ENCODE measurements at places on chromosomes 11 and 22.
A peak's percentile ranks its signal among the peaks of the same experiment; 100 is the strongest.

DNA sequence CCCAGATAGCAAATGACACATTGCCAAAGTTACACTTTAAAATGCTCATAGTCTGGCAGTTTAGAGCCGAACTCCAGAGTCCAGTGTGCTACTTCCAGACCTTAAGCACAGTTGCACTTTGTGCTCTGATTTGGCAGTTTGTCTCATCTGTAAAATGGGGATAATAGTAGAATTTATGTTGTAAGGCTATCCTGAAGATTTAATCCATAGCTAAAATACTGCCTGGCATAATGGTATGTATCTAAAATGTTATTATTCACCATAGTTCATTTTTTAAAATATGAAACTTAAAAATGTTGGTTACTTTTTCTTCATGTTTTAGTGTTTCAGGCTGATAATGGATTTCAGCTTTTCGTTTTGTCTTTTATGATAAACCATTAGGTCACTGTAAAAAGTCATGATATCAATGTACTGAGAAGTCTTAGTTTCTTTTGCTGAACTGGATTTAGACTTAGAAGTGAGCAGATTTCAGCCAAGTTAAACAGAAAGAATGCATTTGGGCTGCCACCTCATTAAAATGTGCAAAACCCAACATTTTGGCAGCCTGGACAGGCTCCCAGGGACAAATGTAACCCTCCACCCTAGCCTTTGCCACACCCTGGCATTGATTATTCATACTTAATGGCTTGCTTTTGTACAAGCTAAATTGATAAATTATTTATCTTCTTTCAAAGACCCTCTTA is 933 bp downstream of the OLFML1 start:
- DNase-seq = no peak

DNA sequence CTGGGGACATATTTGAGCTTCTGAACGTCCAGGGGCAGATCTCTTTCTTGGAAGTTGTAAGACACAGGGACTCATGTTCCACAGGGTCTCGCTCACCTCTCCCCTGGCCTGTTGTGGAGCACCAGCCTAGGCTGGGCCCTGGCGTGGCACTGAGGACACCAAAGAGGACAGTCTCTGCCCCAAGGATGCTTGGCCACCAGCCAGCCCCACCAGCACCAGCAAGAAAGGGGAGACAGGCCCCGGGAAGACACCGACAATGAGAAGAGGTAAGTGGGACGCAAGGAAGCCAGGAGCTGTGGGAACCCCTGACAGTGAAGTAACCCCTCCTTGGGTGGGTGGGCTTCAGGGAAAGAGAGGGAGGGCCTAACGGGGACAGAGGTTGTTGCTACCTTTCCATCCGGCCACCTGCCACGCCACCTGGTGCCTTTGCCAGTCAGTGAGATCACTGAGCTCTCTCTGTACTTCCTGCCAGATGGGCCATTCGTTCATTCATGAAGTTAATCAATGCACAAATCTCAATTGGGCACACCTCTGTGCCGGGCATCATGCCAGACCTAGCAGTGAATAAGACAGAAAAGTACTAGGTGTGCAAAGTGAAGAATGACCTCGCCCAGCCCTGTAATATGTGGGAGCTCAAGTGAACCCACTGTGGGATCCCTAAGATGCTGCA is 11.1 kb downstream of the APOL5 start:
- DNase-seq = no peak

DNA sequence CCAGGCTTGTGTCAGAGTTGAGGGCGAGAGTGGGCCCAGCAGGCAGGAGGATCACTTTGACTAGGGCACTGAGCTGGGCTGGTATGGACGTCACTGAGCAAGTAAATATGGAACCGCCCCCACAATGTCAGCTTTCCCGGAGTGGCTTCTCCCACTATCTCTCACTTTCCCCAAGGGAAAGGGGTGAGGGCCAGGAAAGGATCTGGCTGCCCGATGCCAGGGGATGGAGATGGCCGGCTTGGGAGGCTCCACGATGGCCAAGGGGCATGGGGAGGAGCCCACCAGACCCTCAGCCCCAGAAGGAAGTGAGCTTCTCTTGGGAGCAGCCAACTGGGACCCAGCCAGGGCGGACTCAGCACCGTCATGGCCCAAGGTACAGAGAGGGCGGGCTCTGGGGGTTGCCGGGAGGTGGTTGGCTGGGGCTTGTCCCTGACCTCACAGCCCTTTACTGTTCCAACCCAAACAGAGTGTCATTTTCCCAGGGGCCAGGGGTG is 8.7 kb downstream of the PRDM11 start:
- DNase-seq = no peak

DNA sequence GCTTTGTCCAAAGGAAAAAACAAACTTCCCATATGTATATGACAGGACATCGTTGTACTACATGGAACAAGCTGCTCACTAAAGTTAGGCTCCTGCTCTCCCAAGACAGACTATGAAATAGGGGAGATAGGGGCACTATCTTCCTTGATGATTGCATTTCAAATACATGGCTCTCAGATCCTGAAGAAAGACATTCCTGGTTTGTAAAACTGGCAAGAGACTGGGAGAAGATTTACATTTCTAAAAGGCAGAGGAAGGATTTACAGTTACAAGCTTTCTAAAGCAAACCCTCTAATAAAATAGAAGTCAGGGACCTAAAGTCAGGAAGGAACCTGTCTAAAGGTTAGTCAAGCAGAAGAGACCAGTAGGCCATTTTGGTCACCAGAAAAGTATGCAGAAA is 103.7 kb downstream of the SLC17A6 start:
- no peak for DNase-seq

DNA sequence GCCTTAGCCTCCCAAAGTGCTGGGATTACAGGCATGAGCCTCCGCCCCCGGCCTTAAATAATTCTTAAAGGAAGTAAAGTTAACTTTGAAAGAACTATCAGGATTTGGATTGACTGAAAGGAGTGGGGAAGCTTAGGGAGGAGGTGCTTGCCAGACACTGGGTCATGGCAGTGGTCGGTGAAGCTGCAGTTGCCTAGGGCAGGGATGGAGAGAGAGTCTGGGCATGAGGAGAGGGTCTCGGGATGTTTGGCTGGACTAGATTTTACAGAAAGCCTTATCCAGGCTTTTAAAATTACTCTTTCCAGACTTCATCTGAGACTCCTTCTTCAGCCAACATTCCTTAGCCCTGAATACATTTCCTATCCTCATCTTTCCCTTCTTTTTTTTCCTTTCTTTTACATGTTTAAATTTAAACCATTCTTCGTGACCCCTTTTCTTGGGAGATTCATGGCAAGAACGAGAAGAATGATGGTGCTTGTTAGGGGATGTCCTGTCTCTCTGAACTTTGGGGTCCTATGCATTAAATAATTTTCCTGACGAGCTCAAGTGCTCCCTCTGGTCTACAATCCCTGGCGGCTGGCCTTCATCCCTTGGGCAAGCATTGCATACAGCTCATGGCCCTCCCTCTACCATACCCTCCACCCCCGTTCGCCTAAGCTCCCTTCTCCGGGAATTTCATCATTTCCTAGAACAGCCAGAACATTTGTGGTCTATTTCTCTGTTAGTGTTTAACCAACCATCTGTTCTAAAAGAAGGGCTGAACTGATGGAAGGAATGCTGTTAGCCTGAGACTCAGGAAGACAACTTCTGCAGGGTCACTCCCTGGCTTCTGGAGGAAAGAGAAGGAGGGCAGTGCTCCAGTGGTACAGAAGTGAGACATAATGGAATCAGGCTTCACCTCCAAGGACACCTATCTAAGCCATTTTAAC is at the start of gene NNMT:
NNMT (plus strand) TSS at position 724 of the 929 bp plus-strand sequence; CDS start at position 882, 158 bp downstream.
- peak; percentile 99 for DNase-seq

DNA sequence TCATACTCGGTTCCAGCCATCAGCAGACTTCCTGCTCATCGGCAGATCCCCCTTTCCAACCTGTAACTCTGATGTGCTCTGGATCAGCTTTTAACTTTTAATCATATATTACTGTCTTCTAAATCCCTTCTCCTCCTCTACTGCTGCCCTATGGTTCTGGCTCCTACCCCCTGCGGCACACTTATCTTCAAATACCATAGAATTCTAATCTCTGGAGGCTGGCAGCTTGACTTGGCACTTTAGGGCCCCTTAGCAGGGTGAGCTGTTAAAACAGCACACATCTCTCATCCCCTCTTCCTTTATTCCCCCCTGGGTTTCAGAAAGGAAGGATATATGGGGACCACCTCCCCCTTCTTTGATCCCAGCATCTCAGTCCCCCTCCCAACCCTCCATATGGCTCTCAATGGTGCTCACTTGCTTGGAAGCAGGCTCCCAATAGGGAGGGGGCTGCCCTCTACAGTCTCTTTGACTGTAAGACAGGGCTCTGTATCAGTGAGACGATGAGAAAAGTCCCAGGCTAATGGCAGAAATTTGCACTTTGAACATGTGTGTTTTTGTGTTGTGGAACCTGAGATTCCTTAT is 4.4 kb upstream of the CNTF start:
- no peak for DNase-seq

DNA sequence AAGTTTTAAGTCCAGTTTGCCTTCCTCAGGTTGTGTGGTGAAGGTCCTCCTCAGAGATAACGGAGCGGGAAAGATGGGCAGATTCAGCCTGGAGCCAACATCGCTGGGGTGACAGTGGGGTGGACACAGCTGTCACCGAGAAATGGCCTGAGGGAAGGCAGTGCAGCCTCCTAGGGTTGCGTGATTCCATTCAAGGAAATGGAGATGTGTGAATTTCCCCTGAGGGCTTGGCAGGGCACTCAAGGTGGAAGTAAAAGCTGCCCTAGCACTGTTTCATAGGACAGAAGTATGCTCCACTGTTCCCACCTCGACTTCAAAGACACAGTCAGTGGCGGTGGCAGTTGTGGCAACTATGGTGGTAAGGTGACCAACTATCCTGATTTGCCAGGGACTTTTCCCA is 15.4 kb upstream of the CAT start:
- DNase-seq = no peak

GRCh38 chr11:105862736-105863367 is 159.2 kb downstream of the MSANTD4 start:
- DNase-seq = peak; percentile 58

DNA sequence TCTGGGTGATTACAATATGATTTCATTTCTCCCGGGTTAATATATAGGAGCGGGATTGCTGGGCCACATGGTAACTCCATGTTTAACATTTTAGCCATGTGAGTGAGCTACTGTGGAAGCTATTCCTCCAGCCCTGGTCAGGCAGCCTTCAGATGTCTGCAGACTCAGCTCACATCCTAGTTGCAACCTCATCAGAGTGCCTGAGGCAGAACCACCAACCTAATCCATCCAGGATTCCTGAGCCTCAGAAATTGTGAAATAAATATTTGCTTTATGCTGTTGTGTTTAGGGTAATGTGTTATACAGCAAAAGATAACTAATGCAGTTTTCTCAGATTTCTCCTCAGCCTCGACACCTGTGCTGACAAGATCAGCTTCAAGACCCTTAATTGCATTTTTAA is 676.8 kb downstream of the OPCML start:
- DNase-seq = no peak

DNA sequence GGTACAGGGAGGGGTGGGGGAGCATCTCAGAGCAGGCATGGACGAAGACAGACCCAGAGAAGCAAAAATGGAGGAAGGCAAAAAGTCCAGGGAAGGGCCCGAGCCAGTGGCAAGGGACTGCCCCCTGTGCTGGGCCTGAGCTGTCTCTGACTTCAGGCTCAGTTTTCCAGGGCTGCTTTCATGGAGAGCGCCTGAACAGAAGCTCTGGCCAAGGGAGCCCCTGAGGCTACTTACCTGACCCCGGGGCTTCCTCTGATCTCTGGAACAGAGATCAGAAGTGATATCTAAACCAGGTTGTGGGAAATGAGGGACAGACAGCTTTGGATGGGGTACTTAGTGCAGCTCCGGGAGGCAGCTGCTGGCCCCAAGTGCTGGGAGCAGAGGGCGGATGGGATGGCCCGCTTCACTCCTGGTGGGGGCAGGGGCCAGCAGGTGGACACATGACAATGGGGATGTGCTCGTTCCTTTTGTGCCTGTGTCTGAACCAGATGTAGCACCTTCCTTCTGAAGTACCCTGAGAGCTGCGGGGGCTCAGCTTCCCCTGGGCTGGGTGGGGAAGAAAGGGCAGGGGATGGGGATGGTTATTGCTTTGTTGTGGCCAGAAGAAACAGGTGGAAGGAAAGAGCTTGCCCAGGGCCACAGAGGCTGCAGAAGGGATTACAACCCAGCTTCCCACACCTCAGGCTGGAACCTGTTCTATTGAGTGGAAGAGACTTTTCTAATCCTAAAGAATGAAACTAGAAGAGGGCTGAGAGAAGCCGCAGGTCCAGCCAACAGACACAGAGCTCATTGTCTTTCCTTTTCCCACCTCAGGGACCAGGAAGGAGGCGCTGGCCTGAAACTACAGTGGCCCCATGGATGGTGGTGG is 5.7 kb downstream of the LRRC10B start:
- no peak for DNase-seq

GRCh38 chr11:41659985-41660384 is 200.5 kb upstream of the LRRC4C start:
- DNase-seq = peak; percentile 44

- peak; percentile 97 for DNase-seq
These were observed 476.9 kb downstream of the MIAT start for GRCh38 chr22:27134315-27134701.
